Right lobe of liver (tissue), 6 donors: ENCODE measurements at places on chromosomes 13 and 19. TPM values are rescaled to one million over a fixed set of nuclear protein-coding genes. Genes with fewer than 3 reads are reported as not detected.

- no peak for DNase-seq
Observed at GRCh38 chr13:33205804-33206221, 79.7 kb downstream of the STARD13 start.

GRCh38 chr19:54916822-54917221 lies 10.9 kb downstream of the NCR1 start:
- DNase-seq = no peak

DNA sequence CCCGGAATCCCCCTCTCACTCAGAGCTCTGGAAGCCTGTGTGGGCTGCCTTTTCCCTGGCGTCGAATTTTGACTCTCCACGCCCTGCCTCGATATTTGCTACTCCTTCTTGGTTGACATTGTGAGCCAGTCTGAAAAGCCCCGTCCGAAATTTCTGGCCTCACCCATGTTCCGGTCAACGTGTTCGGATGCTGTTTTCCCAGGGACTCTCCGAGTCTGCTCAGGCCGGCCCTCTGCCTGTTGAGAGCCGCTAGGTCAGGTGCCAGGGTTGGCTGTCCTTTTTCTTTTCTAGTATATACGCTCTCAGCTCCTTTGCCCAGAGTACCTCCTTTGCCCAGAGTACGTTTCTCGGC lies 6.8 kb upstream of the DGKH start:
- peak; percentile 56 for DNase-seq

- no peak for DNase-seq
Observed at GRCh38 chr13:75325711-75326110, 156.3 kb downstream of the TBC1D4 start.

DNA sequence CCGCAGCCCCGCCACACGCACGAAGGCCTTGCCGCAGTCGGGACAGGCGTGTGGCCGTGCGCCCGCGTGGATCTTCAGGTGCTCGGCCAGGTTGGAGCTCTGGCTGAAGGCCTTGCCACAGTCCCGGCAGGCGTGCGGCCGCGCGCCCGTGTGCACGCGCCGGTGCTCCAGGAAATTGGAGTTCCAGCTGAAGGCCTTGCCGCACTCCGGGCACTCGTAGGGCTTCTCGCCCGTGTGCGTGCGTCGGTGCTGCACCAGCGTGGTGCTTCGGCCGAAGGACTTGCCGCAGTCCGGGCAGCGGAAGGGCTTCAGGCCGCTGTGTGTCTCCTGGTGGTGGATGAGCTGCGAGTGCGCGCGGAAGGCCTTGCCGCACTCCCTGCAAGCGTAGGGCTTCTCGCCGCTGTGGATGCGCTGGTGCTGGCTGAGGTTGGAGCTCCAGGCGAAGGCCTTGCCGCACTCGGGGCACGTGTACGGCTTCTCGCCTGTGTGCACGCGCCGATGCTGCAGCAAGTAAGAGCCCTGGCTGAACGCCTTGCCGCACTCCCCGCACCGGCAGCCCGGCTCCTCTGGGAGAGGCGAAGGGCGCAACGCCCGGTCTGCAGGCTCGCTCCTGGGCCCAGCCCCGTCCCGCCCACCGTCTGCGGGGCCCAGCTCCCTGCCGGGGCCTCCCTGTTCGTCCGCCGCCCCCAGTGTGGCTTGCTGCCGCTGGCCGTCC lies 3.6 kb upstream of the A1BG start:
- DNase-seq = no peak

DNA sequence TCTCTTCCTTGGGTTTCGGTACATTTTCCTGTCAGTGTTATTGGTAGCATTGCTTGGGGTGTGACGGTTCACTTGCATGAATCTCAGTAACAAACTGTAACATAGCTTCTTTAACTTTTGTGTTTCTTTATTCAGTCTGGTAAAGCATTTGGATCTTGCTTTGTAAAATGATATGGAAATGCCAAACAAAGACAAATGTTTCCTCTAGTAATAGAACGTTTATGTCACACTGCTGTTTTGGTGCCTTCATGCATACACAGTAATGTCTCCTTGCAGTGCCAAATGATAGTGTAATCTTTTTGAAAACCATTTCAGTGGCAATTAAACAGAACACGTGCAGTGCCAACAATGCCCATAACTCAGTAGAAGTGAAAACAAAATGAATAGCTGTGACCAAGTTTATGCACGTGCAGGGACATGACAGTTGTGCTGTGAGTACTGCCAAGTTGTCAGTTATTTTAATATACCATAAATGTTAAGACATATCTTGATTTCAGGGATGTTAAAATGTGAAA lies 110.8 kb downstream of the RXFP2 start:
- no peak for DNase-seq

- DNase-seq = no peak
Observed at GRCh38 chr13:98540476-98540875, 36.4 kb downstream of the STK24 start.

DNA sequence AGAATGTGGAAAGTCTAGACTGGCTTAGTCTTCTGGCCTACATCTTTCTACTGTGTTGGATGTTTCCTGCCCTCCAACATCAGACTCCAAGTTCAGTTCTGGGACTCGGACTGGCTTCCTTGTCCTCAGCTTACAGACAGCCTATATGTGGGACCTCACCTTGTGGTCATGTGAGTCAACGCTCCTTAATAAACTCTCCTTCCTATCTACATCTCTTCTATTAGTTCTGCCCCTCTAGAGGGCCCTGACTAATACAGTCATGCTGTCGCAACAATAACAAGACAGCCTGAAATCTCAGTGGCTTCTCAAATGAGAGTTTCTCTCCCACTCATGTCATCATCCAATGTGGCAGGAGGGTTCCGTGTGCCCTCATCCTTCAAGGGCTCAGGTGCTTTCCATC lies 347.8 kb downstream of the MZT1 start:
- no peak for DNase-seq

DNA sequence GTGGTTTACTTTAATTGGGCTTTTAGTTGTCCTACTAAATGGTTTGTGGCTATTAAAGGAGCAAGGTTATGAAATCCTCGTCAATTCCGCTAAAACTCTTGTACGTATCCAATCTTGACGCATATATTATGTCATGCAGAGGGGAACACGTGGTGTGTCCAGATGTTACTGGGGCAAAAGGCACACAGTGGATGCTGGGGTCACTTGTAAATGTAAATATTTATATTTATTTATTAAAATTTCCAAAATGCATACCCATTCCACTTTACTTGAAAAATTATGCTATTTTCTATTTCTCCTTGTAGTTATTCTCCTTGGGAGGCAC lies 36.7 kb upstream of the SLC46A3 start:
- DNase-seq = no peak

DNA sequence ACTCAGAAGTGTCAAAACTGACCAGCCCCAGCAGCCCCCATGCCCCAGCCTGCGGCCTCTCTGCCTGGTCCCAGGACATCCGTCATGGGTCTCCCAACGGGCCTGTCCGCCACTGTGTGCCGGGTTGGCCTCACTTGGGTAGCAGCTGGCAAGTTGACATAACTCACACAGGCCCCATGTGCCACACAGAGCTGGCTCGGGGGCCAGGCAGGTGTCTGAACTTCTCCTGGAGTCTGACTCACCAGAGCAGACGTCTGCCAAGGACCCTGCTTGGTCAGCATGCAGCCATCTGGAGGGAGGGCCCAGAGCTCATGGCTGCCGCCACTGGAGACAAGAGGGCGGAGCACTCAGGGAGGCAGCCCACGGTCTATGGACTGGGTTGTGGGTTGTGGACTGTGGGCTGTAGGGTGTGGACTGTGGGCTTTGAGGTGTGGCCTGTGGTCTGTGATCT lies 32.0 kb upstream of the TMEM255B start:
- DNase-seq = no peak

- no peak for DNase-seq
Observed at GRCh38 chr19:52987221-52987620, 24.5 kb upstream of the ZNF816 start.

DNA sequence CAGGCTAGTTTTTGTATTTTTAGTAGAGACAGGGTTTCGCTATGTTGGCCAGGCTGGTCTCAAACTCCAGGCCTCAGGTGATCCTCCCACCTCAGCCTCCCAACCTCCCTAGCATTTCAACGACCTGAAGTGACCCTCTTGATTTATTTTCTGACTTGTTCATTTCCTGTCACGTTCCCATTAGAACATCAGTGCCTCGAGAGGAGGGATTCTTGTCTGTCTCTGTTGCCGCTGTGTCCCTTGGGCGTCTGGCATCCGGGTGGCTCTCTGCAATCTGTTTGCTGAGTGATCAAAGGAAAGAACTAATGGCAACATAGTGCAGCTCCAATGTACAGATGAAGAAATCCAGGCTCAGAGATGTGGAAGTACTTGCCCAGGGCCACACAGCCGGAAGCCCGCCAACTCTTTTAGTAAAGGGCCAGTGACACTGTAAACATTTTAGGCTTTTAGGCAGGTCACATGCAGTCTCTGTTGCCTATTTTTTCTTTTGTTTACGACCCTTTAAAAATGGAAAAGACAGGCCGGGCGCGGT lies 47.5 kb downstream of the NFIC start:
- DNase-seq = peak; percentile 90

GRCh38 chr19:812747-813218 lies 9.0 kb downstream of the PLPPR3 start:
- no peak for DNase-seq

GRCh38 chr19:16201011-16201391 lies 3.3 kb downstream of the AP1M1 start:
- DNase-seq = no peak

GRCh38 chr19:10701955-10702525 lies 801 bp downstream of the QTRT1 start:
- DNase-seq = no peak

- DNase-seq = peak; percentile 85
Observed at GRCh38 chr19:47305309-47305751, 4.3 kb upstream of the C5AR1 start.

DNA sequence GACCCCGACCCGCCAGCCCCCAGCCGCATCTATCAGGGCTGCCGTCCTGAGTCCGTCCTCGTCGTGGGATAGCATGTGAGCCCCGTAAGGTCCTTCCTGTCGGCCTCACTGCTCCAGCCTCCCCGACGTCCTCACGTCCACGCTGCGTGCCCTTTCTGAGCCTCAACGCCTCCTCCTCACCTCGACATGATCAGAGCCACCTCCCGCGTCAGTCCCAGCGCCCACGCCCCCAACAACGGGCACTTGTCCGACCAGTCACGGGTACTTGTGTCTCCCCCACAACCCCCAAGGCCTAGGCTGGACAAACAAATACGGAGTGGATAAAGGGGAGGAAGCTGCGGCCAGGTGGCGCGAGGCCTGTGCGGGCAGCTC lies 665 bp downstream of the ZNF497 start:
- DNase-seq = peak; percentile 61

DNA sequence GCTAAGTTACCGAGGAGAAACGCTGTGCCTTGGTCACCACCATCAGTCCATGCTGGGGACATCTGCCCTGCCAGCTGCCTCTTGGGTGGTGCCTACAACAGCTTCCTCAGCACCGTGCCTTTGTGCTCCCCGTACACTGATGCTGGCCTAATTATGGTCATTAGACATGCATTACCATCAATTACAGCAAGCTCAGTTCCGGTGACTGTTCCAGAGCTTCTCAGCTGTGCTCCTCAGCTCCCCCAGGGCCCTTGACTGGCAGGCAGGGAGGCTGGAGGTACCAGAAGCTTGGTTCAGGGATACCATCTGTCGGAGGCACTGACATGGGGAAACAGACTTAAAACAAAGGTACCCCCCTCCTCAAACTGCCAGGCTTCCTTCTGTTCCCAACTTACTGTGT lies 40.2 kb downstream of the CILP2 start:
- DNase-seq = no peak

DNA sequence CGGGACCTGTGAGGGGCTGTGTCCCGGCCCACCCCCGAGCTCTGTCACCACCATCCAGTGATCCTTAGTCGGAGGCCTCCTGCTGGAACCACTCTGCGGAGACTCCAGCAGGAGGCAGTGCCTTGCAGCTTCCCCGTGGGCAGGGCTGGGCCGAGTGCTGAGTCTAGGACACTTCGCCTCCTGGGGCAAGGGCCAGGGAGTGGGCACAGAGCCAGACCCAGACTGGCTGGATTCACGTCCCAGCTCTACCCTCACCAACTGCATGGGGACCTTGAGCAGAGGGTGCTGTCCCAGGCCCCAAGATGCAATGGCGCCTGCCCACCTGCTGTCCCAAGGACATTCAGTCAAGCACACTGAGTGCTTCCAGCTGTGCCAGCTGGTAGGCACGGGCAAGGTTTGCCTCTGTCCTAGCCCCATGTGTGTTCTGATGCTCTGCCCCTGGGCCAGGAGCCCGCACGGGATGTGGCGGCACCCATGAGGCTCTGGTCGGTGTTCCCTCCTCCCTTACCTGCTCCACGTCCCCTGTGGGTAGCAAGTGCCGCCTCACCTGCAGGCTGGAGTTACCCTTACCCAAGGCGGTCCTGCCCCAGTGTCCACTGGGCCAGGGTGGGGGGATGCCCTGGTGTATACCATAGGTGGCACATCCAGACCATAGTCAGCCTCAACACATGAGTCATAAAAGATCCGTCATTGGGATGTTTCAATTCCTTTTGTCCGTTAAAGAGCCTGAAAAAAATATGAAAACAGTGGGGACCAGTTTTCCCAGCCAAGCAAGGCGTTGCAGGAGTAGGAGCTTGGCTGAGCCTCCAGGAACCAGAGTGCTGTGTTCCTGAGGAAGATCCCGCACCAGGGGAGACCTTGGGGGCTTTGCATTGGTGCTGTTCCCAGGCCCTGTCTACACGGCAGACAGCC lies 7.4 kb downstream of the FZR1 start:
- peak; percentile 35 for DNase-seq

- DNase-seq = no peak
Observed at GRCh38 chr19:12665671-12666264, 774 bp downstream of the MAN2B1 start.

DNA sequence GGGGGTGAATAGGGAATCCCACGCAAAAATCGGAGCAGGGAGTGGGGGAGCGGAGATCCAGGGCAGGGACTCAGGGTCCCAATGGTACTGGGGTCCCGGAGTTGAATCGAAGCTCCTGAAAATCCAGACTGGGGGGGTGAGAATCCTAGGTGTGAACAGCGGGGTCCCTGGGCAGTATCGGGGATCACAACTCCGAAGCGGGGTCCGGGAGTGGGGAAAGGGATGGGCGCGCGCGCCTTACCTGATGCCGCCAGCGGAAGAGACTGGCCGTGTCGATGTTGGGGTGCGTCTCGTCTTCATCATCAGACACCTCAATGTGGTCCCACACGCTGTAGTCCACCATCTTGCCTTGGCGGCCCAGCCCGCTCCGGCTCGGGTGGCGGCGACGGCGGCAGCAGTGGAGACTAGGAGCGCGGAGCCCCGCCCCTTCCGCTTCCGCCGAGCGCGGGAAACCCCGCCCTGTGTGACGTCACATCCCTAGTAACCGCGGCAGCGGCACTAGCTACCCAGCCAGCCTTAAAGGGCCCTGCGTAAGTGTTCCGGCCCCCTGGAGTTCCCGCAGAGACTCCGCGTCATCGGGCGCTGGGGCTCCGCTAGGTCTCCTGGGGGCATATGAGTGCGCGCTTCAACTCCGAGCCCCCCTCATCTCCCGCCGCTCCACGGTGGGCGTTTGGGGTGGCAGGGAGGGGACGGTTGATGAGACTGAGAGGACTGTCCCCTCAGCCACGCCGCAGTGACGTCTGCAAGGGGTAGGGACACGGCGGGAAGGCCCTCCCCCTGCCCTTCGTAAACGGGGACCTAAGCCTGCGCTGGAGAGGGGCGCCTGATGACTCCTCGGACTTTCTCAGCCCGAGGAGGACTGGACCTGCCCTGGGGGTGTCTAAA lies at the start of gene CDC37:
Gene CDC37 (minus strand): TSS at position 406 of the 885 bp plus-strand sequence. CDS start 63 bp downstream, at position 343.
- DNase-seq = peak; percentile 97

Gene ZNF544
- 6.1 TPM for total RNA-seq

Gene CILP2
- 0.05 TPM for total RNA-seq

Gene EFNB2
- total RNA-seq = 4.5 TPM

Gene CPB2
- 623 TPM for total RNA-seq

Gene ANGPTL8
- total RNA-seq = 56.7 TPM

Gene ZNF90
- 0.18 TPM for total RNA-seq

Gene LCP1
- total RNA-seq = 25.7 TPM

Gene NLRP7
- not detected for total RNA-seq

Gene KIR2DL4
- not detected for total RNA-seq
